ENCODE measurements at places on chromosomes 13 and 19. TPM values are rescaled to one million over a fixed set of nuclear protein-coding genes. Genes with fewer than 3 reads are reported as not detected.

- no peak for DNase-seq
Observed at GRCh38 chr19:1952635-1953034, 11.7 kb downstream of the CSNK1G2 start.

GRCh38 chr19:23527797-23528196 is 132.5 kb upstream of the ZNF91 start:
- DNase-seq = peak; percentile 22

GRCh38 chr19:33819880-33820781 is 23.5 kb downstream of the KCTD15 start:
- peak; percentile 85 for DNase-seq

GRCh38 chr19:18156841-18157464 is 4.0 kb downstream of the PIK3R2 start:
- DNase-seq = no peak

CABP5 gene
- not detected for total RNA-seq

GRCh38 chr13:82739881-82740280 is 1142.4 kb downstream of the SLITRK1 start:
- no peak for DNase-seq

DNA sequence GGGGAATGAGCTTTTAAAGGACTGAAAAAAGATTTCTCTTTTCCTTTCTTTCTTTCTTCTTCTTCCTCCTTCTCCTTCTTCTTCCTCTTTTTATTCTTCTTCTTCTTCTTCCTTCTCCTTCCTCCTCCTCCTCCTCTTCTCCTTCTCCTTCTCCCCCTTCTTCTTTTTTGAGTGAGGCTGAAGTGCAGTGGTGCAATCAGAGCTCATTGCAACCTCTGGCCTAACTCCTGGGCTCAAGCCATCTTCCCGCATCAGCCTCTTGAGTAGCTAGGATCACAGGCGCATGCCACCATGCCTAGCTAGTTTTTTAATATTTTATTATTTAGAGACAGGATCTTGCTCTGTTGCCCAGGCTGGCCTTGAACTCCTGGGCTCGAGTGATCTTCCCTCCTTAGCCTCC is 120.9 kb upstream of the KL start:
- DNase-seq = no peak

GRCh38 chr13:30157616-30157993 is 149.7 kb downstream of the KATNAL1 start:
- no peak for DNase-seq

DNA sequence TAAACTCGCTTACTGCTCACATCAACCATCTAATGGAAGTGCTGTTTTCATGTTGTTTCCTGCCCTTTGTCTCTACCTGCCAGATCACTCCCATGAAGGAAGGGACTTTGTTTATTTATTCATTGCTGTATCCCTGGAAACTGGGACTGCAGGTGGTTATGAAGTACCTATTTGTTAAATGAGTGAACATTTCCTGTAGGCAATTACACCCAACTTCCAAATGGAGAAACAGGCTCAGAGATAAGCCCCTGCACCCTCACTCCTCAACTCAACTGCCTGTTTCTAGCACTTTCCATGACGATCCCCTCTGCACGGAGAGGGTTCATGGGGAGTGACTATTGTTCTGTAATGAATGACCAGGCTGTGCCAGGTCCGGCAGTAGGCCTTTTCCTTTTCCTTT is 1.9 kb upstream of the SELENOW start:
- no peak for DNase-seq

- DNase-seq = no peak
Observed at GRCh38 chr19:16454351-16454918, 17.3 kb downstream of the EPS15L1 start.

DNA sequence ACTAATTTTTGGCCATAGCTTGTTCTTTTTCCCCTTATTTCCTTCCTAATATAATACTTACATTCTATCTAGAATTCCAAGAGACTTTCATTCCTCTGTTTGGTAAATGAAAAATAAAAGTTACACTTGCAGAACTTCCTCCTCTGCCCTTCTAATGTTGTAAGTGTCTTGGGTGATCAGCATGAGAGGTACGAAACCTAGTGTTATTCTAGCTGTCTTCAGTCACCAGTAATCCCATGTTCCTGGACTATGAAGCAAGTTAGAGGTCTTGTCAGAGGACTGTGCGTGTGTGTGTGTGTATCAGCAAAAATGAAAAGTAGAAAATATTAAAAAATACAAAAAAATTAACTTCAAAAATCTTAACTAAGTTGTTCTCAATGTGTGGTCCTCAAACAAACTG is 307.0 kb downstream of the SPRY2 start:
- DNase-seq = no peak

FAM216B gene
- total RNA-seq = not detected

DNA sequence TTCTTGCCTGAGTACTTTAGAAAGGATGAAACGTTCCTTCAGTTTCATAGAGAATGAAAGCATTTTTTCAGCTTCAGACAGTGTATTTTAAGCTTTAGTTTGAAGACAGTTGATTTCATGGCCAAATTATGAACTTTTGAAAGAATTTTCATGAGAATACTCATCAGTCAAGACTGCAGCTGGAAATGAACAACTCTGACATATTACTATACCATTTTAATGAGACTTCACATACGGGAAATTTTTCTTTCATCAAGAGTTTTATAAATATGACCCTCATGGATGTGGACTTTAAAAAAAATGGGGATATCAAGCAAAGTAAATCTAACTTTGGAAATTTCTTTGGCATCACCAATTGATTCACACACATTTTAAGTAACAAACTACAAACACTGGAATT is 6.4 kb downstream of the LATS2 start:
- no peak for DNase-seq

ATP4A gene
- total RNA-seq = not detected

- DNase-seq = peak; percentile 72
Observed at GRCh38 chr19:10295305-10295846, 5.6 kb downstream of the ICAM5 start.

DNA sequence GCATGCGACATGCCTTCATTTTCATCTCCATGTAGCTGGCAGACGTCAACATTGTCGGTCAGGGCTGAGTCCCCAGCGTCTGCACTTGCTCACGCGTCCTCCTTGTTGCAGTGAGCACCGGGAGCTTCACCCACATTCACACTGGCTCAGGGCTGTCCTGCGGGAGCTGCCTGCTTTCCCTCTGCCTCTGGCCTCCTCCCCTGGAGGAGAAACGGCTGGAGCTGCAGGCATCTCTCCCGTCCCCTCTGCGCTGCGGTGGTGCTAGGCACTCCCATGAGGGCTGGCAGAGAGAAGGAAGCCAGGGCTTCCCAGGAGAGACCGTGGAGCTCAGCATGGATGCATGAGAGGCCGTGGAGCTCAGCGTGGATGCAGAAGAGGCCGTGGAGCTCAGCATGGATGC is 18.4 kb upstream of the TMEM255B start:
- no peak for DNase-seq

- no peak for DNase-seq
Observed at GRCh38 chr13:60363288-60363687, 33.7 kb upstream of the TDRD3 start.

OR7A5 gene
- not detected for total RNA-seq

DNA sequence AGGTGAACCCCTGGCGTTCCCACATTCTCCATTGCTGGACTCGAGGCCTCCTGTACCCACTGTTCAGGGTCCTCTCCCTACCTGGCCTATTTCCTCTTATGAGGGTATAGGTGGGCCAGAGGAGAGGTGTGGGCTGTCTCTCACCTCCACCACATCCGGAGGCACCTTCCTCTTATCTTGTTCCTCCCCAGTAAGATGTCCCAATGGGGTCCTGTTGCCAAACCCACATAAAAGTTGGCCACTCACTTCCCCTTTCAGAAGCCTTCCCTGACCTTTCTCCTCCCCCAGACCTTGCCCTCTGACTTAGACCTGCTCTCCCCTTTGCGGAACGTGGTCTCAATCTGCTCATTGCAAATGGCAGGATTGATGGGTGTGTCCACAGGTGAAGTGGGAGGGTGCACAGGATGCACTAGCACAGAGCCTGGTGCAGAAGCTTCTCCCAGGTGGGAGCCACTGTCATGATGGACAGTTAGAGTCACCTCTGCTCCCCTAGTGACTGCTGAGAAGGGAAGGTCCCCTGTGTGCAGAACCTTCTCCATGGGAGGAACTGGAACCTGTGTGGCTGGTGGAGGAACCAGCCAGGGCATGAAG is 1.3 kb downstream of the CYP4F3 start:
- DNase-seq = no peak

GRCh38 chr13:31670831-31671617 is 68.3 kb upstream of the RXFP2 start:
- DNase-seq = no peak

DNA sequence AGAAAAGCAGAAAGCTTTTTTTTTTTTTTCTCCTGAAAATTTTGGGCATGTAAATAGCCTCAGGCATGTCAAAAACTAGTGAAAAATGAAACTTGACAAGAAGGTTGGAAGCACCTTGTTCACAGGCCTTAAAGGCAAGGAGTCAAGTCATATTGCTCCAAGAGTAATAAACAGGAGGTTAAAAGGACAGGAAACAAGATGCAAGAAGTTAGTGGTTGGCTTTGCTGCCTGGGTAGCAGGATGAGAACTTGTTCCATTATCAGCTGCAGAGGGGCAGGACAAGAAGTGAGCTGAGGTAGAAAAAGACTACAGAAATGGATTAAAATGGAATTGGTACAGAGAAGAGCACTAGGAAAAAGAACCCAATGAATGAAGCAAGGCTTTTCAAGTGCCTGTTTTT is 242.6 kb downstream of the DCT start:
- DNase-seq = peak; percentile 11

GRCh38 chr13:27496006-27496405 is 45.6 kb upstream of the MTIF3 start:
- no peak for DNase-seq

- DNase-seq = no peak
Observed at GRCh38 chr13:92225861-92226260, 827.4 kb downstream of the GPC5 start.

DNA sequence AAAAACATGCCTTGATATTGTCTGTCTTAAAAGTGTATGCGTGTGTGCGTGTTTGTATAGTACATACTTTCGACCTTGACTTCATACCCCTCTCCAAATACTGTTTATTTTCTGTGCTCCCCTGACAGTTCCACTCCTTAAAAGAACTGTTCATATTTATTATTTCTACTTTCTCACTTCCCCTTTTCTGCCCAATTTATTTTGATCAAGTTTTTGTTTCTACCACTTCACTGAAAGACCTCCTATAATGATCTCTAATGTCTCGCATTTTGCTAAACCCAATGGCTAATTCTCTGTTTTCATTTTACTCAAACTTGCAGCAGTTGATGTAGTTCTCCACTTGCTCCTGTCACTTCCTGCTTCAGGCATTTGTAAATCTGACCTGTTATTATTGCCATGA is 426.1 kb upstream of the KLF12 start:
- no peak for DNase-seq

CEACAM4 gene
- total RNA-seq = not detected

KLK4 gene
- not detected for total RNA-seq

SETDB2 gene
- total RNA-seq = 15.9 TPM

KLK3 gene
- not detected for total RNA-seq

GRCh38 chr13:100510208-100510957 is 78.2 kb downstream of the GGACT start:
- DNase-seq = no peak

GRCh38 chr13:99575376-99576120 is 74.3 kb downstream of the TM9SF2 start:
- DNase-seq = no peak

DNA sequence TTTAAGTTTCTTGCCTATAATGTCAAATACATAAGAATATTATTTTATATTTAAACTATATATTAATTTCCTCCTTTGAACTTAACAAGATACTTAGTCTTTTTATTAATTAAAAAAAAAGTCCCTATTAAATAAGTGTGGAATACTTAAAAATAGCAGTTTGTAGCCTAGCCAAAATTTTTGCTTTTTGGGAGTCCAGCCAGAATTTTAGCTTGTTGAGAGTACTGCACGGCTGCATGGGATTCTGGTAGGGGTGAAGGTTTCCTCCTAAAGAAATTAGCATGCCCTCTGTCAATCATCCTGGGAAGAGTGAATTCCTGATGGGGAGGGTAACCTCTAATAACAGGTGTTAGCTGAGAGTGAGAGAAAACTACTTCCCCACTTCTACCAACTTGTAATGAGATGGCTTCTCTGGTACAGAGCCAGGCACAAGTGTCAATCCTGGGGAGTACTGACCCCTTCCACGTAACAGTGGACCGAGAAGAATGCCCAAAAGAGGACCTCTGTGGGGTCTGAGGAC is 195.7 kb downstream of the SPRY2 start:
- DNase-seq = no peak

DNA sequence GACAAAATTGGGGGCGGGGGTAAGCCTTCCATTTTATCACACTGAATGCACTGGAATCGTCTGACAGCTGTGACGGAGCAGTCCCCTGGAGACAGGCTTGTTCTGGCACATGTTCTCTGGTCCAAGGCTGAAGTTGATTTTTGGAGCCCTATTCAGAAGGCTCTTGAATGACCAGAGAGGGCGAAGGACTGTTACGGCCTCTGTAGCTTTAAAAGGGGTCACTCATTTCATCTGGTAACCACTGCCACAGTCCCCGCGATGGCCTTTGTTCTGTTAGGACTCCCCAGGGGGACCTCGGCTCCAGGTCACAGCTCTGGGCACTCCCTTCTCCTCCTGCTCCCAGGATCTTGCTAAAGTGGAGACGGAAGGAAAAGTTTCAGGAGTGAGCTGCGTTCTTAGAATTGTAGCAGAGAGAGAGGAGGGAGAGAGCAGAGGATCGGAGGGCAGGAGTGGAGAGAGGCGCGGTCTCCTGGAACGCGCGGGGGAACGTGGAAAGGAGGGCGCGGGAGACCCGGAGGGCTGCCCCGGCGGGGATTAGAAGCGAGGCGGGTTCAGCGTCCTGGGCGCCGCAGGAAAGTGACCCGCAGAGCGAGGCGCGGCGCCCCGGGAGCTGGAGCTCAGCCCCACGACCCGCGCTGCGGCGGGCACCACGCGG is 134.3 kb upstream of the MYO16 start:
- DNase-seq = no peak

DNA sequence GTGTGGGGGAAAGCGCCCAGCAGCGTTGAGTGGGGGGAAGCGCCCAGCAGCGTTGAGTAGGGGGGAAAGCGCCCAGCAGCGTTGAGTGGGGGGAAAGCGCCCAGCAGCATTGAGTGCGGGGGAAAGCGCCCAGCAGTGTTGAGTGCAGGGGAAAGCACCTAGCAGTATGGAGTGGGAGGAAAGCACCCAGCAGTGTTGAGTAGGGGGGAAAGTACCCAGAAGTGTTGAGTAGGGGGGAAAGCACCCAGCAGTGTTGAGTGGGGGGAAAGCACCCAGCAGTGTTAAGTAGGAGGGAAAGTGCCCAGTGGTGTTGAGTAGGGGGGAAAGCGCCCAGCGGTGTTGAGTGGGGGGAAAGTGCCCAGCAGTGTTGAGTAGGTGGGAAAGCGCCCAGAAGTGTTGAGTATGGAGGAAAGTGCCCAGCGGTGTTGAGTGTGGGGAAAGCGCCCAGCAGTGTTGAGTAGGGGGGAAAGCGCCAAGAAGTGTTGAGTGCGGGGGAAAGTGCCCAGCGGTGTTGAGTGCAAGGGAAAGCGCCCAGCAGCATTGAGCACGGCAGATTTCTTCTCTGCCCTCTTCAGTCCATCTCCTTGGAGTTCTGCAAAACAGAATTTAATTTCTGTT is 138.4 kb downstream of the ATP11A start:
- DNase-seq = no peak

ZNF256 gene
- total RNA-seq = 3.9 TPM

ZNF835 gene
- total RNA-seq = 0.97 TPM

ONECUT3 gene
- not detected for total RNA-seq

COMP gene
- total RNA-seq = not detected

All from activated CD4-positive, alpha-beta memory T cell treated with anti-CD3 and anti-CD28 coated beads for 36 hours (primary cell).